ENCODE measurements at places on chromosomes 12 and 14.

DNA sequence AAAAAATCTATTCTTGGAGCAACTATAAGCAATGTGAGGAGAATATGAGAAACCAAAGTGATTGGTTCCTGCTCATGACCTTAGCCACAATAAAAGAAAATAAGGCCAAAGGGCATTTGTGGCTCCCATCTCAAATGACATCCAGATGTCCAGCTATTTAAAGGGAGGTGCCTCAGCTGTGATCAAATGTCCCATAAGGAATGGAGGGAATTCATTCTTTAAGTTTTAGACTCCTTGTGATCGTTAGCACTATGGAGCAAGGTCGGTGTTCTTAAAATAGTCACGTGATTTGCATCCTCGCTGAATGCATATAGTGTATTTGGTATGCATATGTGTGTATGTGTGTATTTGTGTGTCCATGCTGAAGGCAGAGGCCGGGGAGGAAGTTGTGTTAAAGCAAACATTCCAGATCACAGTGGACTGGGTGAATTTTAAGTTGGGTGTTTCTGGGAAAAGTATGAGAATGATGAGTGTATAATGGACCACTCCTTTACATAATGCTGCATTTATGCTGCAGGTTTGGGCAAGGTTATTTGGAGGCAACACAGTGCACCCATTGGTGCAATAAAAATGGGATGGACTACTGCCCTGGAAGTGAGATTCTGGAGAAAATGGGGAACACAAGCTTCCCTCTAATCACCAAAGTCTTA is 5.6 kb upstream of the E2F7 start:
- DNase-seq, result no peak

DNA sequence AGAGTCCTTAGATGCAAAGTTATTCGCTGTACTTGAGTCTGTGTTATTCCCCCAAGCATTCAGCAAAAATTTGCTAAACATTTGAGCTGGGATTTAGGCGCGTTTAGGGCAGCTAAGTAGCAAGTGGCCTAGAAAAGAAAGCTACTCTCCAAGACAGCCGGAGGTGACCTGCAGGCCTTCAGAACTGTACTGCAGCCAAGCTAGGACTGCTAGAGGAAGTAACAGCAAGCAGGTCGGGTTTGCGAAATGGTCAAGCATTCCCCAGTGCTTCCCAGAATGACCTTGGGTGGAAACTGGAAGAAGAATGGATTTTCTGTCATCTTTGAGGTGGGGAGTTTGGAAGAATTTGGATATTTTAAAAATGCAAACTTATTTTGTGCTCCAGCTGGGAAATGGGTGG is 287.5 kb downstream of the FOXN3 start:
- DNase-seq, result no peak

GRCh38 chr12:127169321-127170181 is 1097.4 kb upstream of the TMEM132C start:
- no peak for DNase-seq

DNA sequence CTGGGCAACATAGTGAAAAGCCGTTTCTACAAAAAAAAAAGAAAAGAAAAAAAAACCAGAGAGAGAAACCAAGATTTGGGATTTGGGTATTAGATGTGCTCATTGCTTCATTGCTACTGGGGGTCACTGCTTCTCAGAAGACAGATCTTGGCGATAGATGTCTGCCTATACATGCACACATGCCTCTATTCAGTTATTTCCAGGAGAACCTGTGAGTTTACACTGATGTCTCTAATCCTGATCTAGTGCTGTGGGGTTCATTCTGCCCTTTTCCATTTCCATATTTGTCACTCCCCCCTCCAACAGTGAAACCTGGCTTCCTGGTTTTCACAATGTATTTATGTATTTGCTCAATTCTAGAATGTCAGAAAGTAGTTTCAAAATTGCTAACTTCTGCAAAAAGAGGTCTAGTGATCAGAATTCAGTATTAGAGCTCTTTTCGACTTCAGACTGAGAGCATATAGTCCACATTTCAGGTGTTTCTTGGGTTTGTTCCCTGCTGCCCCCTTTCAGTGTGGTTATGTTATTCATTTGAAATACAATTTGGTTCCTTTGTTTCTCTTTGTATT is 111.0 kb downstream of the SLC25A47 start:
- DNase-seq, result no peak

GRCh38 chr12:26691234-26691970 is 141.6 kb downstream of the ITPR2 start:
- DNase-seq, result peak; percentile 25

- DNase-seq, result no peak
These were observed 2.0 kb downstream of the PPP1R13B start for GRCh38 chr14:103845327-103845726.

- no peak for DNase-seq
These were observed 545.2 kb upstream of the MGAT4C start for GRCh38 chr12:86801439-86801838.

DNA sequence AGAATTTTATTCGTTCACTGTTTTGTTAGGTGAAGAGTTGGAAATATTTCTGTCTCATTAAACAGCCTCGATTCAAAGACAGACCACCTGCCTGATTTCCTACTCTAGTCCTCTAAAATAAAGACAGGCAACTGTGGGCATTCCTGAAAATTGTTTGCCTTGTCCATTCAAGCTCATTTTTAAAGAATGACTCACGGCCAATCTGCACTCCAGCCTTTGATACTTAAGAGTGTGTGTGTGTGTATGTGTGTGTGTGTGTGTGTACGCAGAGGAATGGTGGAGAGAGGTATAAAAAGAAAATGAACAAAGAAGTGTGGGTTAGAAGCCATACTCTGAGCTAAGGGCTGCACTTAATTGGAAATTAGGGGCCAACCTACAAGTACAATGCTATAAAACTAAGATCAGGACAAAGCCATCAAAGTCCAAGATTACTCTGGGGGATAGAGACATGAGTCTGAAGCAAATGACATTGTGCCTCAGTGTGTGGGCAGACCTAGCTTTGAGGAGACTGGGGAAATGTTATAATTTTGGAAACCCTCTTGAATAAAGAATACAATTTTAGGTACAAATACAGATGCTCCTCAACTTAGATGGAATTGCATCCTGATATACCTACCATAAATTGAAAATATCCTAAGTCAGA is 45.6 kb upstream of the SOCS2 start:
- no peak for DNase-seq

DNA sequence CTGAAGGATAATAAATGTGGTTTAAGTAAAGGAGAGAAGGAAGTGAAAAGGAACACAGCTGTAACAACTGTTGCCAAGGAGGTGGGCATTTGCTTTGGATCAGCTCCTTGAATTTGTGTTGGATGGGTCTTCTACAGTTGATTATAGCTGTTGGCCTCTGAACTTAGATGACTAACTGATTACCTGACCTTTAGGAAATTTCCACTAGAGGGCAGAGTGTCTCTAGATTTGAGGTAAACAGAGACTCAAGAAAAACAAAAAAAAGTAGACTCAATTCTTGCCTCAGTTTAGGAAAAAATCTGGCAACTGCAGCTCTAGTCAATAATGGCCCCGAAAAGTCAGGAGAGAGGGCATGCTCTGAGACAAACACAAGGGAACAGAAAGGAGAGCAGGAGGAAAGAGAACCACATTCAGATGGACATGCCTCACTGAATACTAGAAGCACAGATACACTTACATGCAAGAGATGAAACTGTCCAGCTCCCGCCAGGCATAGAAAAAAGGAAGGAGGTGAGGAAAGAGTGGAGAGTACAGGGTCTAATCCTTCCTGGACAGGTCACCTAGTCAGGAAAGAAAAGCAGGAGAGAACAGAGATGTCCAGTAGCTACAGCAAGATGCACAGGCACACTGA is 20.6 kb downstream of the COX14 start:
- no peak for DNase-seq

DNA sequence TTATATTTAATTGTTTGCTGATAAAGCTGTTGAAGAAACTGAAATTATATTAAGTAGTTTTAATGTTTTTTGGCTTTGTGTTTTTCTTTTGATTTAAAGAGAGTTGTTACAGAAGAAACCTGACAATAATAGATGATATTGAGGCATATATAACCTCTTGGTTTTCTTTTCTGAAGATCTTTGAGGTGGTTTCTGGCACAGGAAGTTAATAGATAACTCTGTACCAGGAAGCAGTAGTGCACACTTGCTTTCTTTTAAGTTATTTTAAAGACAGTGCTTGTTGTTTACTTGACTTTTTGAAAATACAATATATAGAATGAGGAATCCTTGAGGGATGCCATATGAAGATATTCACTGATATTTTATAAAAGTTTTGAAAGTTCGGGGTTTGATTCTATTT is 209.0 kb upstream of the FBXO33 start:
- no peak for DNase-seq

- no peak for DNase-seq
These were observed 105.1 kb downstream of the AEBP2 start for GRCh38 chr12:19544353-19544752.

DNA sequence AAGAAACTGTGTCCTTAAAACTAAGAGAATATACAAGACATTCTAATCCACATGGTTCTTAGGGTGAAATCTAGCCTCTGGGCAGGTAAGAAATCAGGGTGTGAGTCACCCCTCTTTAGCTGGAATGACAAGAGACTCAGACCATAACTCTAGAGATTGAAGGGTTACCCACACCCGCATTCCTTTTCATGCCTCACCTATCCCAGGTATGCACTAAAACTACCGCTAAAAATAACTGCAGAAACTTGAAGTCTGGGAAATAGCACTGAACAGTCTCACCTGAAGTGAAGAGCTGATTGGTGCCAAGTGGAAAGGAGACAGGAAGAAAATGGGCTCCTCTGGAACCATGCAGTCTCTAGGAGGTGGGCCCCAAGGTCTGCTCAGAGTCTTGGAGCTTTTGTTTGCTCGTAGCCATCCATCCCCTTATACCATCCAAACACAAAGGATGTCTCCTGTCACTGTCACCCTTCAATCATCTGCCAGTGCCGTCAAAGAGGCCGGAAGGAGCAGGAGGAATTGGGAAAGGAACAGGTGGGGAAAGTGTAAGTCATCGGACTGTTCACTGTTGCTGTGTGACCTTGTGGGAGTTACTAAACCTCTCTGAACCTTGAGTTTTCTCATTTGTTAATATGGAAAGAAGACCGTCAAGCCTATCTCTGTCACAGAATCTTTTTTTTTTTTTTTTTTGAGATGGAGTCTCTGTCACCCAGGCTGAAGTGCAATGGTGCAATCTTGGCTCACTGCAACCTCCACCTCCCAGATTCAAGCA is 22.4 kb downstream of the DDX47 start:
- DNase-seq, result no peak

- DNase-seq, result no peak
These were observed 38.2 kb upstream of the TSPAN9 start for GRCh38 chr12:3038926-3039510.

GRCh38 chr14:24688030-24688658 is 54.2 kb upstream of the GZMB start:
- DNase-seq, result no peak

GRCh38 chr14:60654334-60654821 is 5.1 kb upstream of the SIX1 start:
- no peak for DNase-seq

GRCh38 chr14:46571970-46572369 is 79.6 kb downstream of the RPL10L start:
- no peak for DNase-seq

DNA sequence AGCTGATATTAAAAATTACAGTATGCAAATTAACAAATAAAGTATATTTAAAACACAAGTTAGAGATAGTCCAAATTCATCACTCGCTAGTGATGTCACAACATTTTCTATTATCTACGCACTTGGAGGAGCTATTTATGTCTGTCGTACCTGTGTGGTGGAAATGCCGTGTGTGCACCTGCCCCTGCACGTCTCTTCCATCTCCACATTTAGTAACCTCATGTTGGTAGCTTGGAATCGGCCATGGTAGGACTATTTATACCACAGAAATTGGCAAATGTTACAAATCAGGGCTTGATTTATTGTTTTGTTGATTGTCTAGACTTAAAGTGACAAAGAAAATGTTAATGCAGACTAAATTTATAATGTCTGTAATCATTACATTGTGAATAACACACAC is 62.6 kb upstream of the NTF3 start:
- DNase-seq, result peak; percentile 38

DNA sequence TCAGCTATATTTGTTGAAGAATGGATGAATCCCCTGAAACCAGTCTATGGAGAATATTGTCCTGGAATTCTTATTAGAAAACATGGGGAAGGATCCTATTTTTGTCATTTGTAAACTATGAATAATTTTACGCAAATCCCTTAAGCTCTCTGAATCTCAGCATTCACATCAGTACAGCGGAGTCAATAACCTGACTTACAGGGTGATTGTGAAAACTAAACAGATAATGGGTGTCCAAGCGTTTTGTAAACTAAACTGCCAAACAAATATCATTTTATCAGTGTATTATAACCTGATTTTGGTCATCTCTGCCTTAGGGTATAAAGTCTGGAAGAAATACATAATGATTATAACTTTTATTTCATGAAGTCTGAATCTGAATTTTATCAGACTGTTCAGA is 10.0 kb downstream of the ART4 start:
- DNase-seq, result no peak

- DNase-seq, result no peak
These were observed 46.7 kb downstream of the TESC start for GRCh38 chr12:117052386-117053049.

GRCh38 chr12:57268264-57268663 is 17.3 kb upstream of the STAC3 start:
- DNase-seq, result no peak

- no peak for DNase-seq
These were observed 6.7 kb upstream of the TESC start for GRCh38 chr12:117105902-117106301.

- no peak for DNase-seq
These were observed 14.3 kb upstream of the KRT5 start for GRCh38 chr12:52534482-52534881.

- DNase-seq, result no peak
These were observed 48.3 kb downstream of the SFSWAP start for GRCh38 chr12:131759176-131759575.

- no peak for DNase-seq
These were observed 282.3 kb upstream of the DIO2 start for GRCh38 chr14:80493620-80494019.

DNA sequence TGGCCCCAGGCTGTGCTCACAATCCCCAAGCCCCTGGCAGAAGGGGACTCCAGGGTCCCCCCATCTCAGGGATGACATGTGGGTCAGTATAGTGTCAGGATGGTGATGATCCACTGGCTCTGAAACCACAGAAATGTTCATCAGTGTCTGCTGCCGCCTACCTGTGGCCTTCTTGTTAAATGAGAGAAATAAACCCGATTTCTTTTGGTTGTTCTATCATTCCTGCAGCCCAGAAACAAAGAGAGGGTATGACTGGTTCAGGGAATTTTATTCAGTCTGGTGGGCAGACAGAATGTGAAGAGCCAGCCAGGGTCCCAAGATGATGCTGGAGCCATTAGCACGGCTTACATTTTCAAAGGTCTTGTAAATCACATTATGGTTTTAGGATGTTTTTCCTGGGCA is 86.6 kb downstream of the CRADD start:
- DNase-seq, result no peak

- DNase-seq, result no peak
These were observed 81.3 kb upstream of the RESF1 start for GRCh38 chr12:31877884-31878283.

GRCh38 chr14:103679351-103679750 is 35.9 kb downstream of the XRCC3 start:
- no peak for DNase-seq

GRCh38 chr14:102389246-102389645 is 26.5 kb downstream of the TECPR2 start:
- DNase-seq, result no peak

Measured in NCI-H1417 treated with DMSO at 0.1 percent for 48 hours (cell line).